Kidney epithelial cell (primary cell): ENCODE measurements at places on chromosomes 7 and 10. TPM values are rescaled to one million over a fixed set of nuclear protein-coding genes. Genes with fewer than 3 reads are reported as not detected.

GRCh38 chr10:59287587-59288255 lies 74.6 kb downstream of the FAM13C start:
- DNase-seq = no peak

CTAGE8 gene
- 1.6 and 1.9 TPM in 2 replicates for total RNA-seq

DNA sequence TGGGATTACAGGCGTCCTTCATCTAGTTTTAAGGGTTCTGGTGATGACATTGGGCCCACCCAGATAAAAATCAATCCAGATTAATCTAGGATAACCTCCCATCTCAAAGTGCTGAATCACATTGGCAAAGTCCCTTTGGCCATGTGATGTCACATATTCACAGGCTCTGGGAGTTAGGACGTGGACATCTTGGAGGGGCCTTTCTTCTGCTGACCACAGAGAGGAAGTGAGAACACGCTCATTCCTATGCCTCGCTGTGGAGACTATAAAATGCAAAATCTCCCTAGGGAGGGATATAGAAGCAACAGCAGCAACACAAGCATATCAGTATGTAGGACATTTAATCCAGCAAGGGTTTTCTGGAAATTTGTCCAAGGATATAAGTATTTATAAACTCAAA lies 266.0 kb upstream of the PITRM1 start:
- DNase-seq = no peak

SPDYE18 gene
- total RNA-seq = 0.08 TPM in 1 of 2 replicates, not detected in the other

- DNase-seq = no peak
Measured at GRCh38 chr10:110609605-110610004, 34.5 kb upstream of the RBM20 start.
